ENCODE measurements at places on chromosomes 4 and X. TPM values are rescaled to one million over a fixed set of nuclear protein-coding genes. Genes with fewer than 3 reads are reported as not detected.

Gene NXF2B
- total RNA-seq, result 1.6 TPM

Gene TMEM35A
- total RNA-seq, result 0.79 TPM

Gene LONRF3
- 2.5 TPM for total RNA-seq

Gene CXCL3
- total RNA-seq, result 2.9 TPM

Gene ZNF718
- total RNA-seq, result 11.9 TPM

Gene NXF2
- 0.52 TPM for total RNA-seq

Gene PPP3CA
- total RNA-seq, result 36.6 TPM

Gene SNCA
- 11.3 TPM for total RNA-seq

Gene NPNT
- 1.6 TPM for total RNA-seq

Gene MAOB
- 0.72 TPM for total RNA-seq

Gene APLN
- 0.22 TPM for total RNA-seq

Gene VMA21
- 53.3 TPM for total RNA-seq

Gene MMGT1
- 20.3 TPM for total RNA-seq

Gene MAGEC2
- not detected for total RNA-seq

Gene KCTD8
- 0.88 TPM for total RNA-seq

Gene TMEM144
- 20.3 TPM for total RNA-seq

Gene RHOXF2
- total RNA-seq, result not detected

Gene GAGE2A
- total RNA-seq, result not detected

Gene ZNF157
- 0.97 TPM for total RNA-seq

Gene CRLF2
- total RNA-seq, result 0.14 TPM
